Activated naive CD4-positive, alpha-beta T cell (primary cell): ENCODE measurements at places on chromosomes 7 and 10.

GRCh38 chr10:120085096-120085796 lies 192.7 kb downstream of the SEC23IP start:
- no peak for DNase-seq

DNA sequence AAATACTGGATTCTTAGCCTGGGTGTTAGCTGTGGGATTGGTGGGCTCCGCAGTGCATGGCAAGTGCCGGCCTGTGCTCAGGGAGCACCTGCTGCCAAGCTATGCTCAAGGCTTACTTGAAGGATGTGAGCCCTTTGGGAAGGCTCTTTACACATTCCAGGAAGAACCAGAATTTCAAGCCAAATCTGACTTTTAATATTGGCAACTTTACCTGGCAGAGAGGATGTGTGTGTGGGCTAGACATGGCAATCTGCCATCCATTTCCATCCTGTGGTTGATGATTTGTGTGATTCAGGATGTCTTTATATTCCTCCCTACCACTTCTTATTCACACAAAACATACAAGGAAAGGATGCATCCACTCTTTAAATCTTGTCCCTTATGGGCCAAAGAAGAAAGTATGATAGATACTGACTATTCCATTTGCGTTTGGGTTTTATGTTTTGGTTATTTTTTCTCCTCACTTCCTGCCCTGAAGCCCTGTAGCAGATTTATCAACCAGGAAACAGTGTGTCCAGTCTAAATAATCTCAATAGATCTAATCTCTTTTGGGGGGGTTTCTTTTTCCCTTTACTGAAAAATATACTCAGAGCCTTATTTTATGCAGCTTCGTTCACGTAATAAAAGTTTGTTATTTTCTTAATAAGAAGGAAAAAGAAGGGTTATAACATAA lies 247.1 kb downstream of the COBL start:
- DNase-seq, result no peak

DNA sequence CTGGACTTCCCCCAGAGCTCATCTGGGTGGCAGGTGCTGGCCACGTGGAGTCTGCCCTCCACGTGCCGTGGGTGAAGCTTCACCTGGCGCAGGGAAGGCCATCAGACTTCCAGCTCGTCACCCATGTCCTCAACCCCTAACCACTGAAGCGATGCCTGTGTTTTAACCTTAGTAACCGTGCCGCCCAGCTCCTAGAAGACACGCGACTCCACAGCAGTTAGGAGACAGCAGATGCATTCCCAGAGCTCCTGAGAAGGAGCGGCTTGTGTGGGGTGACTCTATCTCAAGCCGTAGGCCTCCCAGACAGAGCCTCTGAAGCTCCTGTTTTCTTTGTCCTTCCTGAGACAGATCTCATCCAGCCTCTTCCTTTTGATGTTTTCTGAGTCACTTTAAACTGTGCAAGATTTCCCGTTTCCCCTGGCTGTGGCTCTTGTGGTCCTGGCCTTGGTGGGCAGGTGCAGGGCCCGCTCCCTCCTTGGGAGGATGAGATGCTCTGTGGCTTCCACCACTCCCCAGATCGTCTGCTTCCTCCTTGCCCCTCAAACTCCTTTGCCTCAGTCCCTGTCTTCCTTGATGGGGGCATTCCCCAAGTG lies 41.4 kb upstream of the AP5Z1 start:
- DNase-seq, result no peak

GRCh38 chr7:85074992-85075391 lies 111.9 kb downstream of the SEMA3D start:
- DNase-seq, result no peak

- no peak for DNase-seq
These were observed 220.8 kb upstream of the NFE2L3 start for GRCh38 chr7:25931156-25931555.

DNA sequence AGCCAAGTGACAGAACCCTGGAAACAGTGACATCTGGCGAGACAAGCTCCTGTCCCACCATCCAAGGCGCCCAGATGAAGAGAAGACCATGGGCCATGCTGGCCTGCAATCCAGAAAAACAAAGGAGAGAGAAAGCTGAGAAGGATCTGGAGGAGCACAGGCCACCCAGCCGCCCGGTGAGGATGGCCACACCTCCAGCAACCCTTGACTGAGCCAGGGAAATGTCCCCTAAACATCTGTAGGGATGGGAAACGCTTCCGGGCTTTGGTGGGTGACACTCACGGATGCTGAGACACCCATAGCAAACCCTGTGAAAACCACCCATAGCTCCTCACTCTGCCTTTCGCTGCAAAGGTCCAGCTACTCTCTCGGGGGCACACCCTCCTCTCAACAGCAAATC lies 32.0 kb downstream of the TCERG1L start:
- DNase-seq, result no peak

- no peak for DNase-seq
These were observed 2.4 kb downstream of the PILRB start for GRCh38 chr7:100360135-100360854.

DNA sequence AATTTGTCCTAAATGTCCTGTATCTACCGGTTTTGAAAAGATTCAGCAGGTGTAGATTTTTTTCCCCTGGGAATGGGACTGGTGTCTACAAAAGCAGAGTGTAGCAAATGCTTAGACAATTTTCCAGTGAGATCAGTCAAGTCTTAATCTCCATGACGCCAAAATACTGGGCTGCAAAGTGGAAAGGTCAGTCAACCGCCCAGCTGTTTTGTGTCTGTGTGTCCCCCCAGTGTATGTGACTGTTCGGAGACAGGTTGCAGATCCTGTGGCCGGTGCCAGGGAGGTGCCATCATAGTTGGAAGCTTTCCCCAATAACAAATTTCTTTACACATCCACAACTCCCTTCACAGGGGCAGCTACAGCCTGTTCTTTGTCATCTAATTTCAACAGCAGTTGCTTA lies 263.8 kb downstream of the ARHGAP12 start:
- no peak for DNase-seq

GRCh38 chr10:117578999-117579590 lies 36.5 kb downstream of the EMX2 start:
- no peak for DNase-seq

GRCh38 chr7:68266004-68266579 lies 1269.5 kb downstream of the TYW1 start:
- no peak for DNase-seq

DNA sequence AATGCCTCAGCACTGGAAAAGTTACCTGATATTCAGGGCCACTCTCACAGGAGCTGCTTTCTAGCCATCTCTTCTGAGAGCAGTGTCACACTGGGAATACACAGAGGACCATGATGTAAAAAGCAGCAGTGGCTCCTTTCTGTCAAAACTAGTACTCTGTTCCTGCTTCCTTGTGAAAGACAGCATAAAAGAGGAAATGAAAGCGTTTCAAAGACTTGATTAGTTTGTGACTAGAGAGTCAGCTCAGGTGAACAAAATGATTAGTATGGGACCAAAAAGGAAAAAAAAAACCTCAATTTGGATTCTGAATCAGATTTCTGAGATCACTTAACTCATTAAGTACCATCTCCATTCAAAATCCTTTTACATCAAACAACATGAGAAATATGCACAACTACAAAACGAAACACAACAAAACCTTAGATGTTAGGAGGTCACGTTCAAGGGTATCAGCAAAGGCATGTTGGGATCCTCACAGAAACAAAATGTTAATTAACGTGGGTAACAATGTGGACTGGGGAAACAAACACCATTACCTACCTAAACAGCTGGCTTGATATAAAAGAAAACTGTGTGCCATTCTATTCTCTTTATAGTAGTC lies 103.7 kb downstream of the MACC1 start:
- DNase-seq, result no peak

GRCh38 chr7:157949711-157950110 lies 612.9 kb downstream of the DNAJB6 start:
- no peak for DNase-seq

GRCh38 chr7:74104702-74105101 lies 21.1 kb downstream of the LIMK1 start:
- no peak for DNase-seq

DNA sequence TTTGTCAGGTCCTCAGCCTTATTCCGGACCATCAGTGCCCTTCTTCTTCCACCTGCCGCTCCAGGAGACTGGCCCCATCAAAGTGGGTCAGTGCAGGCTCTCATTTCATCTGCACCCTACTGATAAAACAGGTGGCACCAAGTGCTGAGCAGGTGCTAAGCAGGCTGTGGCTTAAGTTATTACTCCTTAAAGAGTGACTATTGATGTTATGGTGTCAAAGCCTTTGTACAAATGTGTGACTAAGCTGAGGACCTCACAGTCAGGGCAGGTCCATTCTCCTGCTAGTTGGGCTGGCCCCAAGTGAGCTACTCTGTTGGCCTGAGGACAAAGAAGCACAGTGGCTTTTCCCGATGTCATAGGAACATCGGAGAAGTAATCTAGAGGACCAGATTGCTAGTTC lies 11.2 kb upstream of the CALD1 start:
- no peak for DNase-seq

DNA sequence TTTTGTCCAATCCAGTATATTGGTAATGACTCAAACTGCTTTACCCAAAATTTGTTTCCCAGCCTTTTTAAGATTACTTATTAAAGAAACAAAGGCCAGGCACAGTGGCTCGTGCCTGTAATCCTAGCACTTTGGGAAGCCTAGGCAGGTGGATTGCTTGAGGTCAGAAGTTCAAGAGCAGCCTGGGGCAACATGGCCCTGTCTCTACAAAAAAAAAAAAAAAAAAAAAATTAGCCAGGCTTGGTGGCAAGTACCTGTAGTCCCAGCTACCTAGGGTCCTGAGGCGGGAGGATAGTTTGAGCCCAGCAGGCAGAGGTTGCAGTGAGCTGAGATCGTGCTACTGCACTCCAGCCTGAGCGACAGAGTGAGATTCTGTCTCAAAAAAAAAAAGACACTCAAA lies 7.0 kb upstream of the ARHGAP12 start:
- DNase-seq, result no peak

GRCh38 chr7:44987996-44988395 lies 9.2 kb upstream of the MYO1G start:
- no peak for DNase-seq

DNA sequence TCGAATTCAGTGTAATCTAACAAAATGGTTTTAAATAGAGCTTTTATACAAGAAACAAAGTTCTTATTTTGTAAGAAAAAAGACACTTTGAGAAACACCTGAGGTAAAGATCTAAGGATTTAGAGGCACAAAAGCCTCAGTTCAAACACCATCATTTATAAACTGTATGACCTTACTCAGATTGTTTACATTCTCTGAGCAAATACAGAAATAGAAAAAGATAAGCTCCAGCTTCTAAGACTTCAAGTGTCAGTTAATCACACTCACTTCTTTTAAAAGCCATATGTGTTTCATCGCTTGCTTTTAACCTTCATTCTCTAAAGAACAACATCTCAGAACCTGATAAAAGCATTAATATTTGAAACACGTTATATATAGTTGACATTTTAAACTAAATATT lies 27.9 kb downstream of the CADPS2 start:
- DNase-seq, result no peak

DNA sequence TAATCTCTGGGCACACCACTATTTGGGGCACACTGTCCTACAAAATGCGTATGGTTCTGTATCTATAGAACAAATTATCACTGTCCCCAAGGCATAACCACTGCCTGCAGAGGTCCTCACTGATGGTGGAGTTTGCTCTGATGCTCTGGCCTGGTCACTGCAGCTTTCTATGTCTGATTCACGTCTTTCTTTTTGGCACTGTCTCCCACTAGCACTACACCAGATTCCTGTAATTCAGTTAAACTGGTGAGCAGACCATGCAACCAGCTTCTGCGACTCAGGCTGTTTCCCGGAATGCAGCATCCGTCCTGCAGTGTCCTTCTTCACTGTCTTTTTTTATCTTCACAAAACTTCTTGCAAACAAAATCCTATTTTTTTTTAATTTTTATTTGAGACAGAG lies 112.8 kb downstream of the KLF6 start:
- no peak for DNase-seq

DNA sequence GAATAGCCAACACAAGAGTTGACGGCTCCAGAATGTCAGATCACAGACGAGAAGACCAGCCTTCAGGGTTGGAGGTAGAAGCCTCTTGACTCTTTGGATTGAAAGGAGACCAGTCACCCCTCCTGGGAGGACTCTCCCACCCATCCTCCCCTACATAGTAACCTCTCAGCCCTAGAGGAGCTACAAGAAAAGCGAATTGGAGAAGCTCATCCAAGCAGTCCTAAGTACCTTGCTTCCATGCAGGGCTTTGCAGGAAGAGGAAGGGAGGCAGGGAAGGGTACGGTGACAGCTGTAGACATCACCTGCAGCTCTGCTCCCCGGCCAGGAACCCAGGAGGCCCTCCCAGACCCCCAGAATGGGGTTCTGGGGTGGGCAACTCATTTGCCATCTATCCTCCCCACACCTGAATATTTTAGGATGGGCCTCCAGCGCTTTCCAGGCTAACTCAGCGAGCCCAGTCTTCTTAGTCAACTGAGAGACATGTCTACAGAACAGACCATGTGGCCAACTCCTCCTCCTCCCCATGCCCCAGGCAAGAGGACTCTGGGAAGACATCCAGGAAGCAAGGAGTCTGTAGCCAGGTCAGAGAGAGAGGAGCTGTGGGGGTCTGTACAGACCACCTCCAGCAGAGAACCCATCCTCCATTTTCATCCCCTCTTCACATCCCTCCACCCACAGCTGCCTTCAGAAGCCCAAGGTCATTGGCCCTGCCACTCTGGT lies 55.6 kb upstream of the LBX1 start:
- no peak for DNase-seq

DNA sequence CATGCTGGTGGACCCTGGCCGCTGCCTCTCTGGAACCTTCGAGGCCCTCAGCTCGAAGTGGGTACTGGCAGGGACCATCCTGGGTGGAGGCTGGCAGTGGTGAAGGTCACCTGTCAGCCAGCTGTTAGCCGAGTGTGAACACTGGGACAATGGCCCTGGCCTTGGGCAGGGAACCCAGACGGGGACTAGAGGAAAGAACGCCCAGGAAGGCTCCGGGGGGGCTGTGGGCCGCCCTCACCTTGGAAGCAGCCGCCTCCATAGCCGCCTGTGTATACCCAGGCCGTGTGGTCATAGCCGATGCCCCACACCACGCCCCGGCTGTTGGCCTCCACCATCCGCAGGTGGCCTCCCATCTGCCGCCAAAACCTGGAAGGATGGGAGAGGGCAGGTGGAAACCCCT lies 17.6 kb downstream of the BHLHA15 start:
- no peak for DNase-seq

DNA sequence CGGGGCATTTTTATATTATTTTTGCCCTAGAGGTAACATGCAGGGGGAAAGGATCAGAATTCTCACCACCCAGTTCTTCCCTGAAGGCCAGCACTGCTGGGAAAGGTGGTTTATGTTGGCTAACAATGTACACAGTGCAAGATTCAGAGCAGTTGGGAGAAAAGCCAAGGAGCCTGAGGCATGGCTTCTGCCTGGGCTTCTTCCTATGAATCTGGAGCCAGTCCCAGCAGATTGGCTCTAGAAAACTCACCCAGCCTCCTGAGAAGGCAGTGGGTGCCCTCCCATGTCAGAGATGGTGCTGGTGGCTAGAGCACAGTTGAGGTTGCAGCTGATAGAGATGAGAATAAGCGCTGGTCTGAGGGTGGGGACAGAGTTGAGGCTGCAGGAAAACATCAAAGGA lies 44.7 kb upstream of the GPR26 start:
- DNase-seq, result no peak

- DNase-seq, result no peak
These were observed 228.0 kb downstream of the PRKG1 start for GRCh38 chr10:51302316-51302715.
